ENCODE measurements at places on chromosomes 6 and 20.

DNA sequence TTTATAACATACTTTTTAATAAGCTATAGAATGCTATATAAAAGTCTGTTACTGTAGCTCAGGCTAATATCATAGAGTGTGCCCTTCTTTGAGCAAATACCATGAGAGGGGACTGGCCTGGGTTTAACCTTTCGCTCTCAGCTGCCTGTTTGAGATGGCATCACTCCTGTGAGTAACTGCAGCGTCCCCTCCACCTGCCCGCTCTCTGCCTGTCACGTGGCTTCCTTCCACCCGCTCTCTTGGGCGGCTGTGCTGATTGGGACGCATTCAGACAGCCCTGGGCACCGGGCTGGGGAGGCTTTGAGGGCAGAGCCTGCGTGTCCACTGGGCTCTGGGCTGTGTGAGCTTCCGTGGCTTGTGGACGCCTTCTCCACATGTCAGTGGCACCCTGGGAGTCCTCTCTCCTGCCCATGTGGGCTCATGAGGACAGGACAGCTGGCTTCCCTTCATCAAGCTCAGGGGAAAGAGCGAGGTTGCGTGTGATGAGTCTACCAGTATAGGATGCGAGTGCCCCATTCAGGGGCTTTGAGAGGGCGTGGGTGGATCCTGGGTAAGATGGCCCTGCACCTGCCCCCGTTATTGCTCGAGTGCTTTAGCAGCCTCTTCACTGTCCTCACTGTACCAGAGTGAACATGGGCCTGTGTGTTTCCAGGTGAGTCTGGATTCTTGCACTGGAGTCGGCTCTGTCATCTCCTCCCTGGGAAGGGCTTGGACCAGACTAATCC lies 10.7 kb upstream of the C20orf204 start:
- no peak for DNase-seq

DNA sequence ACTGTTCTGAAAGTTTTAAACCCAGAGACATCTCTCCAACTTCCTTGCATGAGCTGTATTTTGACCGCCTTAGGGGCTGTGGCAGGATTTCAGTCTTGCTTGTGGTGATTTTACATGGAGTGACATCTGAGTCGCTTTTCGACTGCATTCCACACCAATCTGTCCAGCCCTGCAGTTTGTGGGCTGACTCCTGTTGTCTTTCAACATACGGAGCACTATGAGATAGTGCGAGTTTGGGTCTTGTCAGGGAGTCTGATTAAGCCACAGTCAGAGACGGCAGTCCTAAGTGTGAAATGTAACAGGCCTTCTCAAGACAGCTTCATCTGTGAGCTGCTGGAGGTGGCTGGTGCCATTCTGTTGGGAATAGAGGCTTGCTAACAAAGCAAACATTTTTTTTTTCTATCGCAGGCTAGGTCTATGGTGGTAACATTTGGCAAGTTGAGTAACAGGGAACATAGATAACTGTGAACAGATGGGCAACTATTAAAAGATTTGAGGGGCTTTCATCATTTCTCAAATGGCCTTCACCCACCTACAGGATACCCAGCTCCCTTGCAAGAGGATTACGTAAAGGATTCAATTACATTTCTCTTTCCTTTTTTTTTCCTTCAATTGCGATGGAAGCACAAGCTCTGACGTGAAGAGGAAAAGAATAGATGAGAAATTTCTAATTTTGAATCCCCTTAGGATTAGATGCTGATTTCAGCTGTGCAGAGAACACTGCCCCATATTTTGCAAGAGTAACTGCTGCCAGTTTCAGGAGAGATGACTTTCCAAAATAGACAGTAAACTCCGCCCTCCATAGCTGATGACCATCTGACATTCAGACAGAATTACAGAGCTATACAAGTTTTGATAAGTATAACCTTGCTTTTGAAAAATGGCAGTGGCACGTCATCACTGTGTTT lies 25.1 kb downstream of the CAP2 start:
- DNase-seq: no peak

DNA sequence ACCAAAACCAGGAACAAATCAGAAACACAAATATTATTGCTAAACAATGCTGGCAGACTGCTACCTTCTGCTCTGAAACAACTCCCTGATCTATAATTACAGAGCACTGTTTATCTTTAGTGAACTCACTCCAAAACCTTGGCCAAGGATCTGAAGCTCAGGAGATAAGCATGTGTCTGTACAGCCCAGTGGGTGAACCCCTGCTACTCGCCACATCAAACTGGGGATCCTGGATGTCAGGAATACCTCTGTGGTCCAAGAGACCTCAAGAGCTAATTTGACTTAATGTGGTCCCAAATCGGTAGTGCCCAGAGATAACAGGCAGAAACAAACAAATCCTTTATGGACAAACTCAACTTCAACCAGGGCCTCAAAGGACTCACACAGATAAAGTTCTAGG lies 381.8 kb downstream of the KIF16B start:
- DNase-seq: no peak

DNA sequence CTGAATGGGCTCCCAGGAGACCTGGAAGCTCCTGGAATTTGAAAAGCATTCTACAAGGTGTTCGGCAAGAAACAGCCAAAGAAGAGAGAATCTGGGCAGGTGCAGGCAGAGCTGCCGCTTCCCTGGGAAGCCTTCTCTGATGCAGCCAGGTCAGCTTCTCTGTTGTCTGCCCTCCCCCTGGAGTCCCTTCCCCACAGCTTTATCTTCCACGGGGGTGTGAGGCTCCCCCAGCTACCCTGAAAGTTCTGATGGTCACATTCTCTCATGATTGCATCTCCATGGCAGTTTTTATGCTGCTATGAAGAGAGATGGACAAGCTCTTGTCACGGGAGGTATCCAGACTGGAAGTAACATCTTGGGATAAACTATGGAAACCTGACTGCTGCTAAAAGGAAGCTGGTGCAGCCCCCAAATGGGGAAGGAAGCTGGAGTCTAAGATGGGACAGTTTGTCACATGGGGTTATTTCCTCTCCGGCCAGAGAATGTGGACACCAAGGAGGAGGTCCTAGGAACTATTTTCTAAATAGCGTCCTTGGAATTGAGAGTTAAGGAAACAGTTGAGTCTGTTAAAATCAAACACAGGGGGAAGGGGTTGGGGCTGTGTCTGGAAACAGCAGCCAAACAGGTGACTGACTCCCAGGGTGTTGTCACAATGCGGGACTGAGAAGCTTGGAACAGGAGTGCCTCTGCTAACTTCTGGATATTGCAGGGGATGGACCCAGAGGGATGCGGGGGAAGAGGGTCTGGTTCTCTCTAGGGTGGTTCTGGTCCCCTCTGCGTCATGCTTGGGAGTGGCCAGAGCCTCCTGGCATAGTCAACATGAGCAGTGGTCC lies 91.1 kb downstream of the ASXL1 start:
- DNase-seq: no peak

GRCh38 chr6:134508862-134509498 lies 191.1 kb upstream of the SGK1 start:
- no peak for DNase-seq

- no peak for DNase-seq
These were observed 747.6 kb downstream of the RFPL4B start for GRCh38 chr6:113094779-113095178.

- no peak for DNase-seq
These were observed 697.3 kb downstream of the FRK start for GRCh38 chr6:115363379-115363778.

DNA sequence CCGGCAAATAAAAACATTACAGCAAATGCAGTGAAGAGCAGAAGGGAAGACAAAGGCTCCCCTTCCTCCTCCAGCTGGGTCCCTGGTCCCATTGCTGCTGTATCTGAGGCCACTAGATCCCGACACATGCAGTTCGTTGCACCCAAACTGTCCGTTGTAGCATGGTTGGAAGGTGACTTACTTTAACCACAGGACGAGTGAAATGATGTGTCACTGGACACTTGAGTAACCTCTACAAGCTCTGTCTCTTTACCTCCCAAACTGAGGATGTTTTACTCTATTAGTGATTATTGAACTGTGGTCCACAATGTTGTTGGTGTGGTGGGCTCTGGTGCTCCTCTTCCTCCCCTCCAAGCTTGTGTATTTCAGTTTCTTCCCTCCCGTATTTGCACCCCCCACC lies 46.2 kb upstream of the ARMH2 start:
- DNase-seq: no peak

- no peak for DNase-seq
These were observed 50.1 kb downstream of the MARCKS start for GRCh38 chr6:113907102-113907815.

DNA sequence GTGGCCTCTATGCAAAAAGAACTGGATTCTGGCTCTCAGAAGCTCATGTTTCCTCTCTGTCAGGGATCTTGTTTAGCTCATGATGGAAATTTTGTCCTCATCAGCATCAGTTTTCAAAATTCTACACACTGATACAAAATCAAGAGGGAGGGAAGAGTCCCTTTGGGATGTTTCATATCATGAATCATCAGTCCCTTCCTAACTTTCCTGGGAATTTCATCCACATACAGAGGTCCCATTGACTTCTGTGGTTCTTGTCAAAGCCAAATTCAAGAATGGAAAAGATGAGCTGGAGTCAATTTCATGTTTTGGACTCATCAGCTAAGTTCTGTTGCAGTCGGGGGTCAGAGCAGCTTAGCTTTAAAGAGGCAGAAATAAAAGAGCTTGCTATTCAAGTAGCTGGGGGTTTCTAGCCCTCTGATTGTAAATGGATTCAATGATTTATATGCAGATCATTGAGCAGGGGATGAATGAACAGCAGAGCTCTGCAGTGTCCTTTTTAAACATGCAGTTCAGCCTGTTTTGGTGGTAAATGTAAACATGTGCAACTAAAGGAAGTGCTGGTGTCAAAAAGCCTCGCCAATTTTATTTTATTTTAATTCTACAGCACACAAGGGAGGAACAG lies 21.3 kb upstream of the TMEM14A start:
- no peak for DNase-seq

DNA sequence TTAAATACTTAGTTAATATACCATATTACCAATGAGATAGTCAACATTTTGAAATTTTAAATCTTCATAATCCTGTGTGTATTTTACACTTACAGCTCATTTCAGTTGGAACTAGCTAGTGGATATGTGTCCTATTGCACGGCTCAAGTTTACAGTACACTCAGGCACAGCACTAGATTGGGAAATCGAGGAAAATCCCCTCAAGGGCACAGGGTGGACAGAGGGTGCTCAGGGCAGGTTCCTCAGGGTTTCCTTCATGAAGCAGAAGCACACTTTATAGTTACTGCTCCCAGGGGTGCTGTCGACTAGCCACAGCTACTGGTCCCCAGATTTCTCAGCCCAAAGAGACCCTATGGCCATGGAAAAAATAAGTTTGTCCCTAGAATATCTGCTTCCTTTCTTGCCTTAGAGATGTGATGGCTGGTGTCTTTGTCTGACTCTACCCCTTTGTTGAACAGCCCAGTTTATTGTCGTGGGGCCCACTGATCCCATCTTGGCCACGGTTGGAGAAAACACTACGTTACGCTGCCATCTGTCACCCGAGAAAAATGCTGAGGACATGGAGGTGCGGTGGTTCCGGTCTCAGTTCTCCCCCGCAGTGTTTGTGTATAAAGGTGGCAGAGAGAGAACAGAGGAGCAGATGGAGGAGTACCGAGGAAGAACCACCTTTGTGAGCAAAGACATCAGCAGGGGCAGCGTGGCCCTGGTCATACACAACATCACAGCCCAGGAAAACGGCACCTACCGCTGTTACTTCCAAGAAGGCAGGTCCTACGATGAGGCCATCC lies 1.5 kb downstream of the BTN2A1 start:
- DNase-seq: no peak

DNA sequence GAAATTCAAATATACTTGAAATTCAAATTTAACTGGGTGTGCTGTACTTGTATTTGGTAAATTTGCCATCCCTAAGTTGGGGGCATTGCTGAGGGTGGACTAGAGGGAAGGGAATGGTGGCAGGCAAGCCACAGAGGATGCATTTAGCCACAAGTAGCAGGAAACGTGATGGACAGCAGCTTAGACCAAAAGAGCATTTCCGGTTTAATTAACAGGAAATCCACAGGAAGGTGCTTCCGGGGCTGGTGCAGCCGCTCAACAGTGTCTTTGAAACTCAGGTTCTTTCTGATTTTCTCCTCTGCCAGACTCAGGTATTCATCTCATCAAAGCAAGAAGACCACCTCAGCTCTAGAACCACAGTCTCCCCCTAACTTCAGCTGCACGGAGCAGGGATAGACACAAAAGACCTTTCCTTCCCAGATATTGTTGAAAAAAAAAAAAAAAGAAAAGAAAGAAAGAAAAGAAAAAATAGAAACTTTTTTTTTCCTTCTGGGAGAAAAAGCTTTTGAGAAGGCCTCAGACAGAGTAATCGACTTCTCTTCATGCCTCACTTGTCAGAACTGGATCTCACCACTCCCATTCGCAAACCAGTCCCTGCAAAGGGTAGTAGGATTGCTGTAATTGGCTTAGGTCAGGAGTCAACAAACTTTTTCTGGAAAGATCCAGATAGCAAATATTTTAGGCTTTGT lies 8.0 kb upstream of the BCAS1 start:
- DNase-seq: peak; percentile 7

GRCh38 chr20:58855506-58856389 lies 3.2 kb downstream of the GNAS start:
- DNase-seq: no peak

DNA sequence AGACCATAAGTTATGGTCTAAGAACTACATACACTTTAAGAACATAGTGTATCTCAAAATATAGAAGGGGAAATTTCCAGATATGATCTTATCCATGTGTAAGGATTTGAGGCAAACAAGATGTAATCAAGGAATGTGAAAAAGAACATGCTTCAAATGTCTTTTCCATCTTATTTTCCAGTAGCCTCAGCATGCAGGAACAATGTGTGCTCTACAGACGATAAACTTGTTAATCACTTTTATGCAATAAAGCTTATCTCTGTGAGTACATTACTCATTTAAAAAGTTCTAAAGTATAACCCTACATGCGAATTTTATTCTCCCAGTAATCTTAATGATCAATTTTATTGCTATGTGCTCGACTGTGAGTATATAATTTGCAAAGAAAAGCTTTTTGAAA lies 185.2 kb downstream of the ALDH8A1 start:
- DNase-seq: no peak

DNA sequence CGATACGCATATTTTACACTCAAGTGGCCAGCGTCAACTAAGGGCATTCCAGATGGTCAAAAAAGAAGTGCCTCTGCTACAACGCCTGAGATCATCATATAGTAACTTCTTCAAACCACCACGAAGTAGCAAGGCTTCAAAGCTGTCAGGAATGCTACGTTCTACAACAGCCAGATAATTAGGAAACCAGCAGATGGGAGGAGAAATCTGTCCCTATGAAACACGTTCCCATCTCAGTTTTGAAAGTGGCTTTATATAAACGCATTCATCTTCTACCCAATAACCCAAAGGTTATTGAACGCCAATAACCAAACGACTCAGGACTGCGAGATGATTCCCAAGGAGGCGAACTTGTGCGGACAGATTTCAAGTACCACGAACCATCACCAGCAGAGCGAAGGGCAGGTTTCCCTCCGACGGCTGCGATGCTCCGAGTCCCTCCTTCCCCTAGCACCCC lies 1.2 kb downstream of the ABHD12 start:
- no peak for DNase-seq
